Forelimb muscle (tissue), 1 donor: ENCODE measurements at places on chromosomes 3 and 15.

GRCh38 chr3:16318176-16318575 lies 53.2 kb downstream of the OXNAD1 start:
- no peak for DNase-seq

DNA sequence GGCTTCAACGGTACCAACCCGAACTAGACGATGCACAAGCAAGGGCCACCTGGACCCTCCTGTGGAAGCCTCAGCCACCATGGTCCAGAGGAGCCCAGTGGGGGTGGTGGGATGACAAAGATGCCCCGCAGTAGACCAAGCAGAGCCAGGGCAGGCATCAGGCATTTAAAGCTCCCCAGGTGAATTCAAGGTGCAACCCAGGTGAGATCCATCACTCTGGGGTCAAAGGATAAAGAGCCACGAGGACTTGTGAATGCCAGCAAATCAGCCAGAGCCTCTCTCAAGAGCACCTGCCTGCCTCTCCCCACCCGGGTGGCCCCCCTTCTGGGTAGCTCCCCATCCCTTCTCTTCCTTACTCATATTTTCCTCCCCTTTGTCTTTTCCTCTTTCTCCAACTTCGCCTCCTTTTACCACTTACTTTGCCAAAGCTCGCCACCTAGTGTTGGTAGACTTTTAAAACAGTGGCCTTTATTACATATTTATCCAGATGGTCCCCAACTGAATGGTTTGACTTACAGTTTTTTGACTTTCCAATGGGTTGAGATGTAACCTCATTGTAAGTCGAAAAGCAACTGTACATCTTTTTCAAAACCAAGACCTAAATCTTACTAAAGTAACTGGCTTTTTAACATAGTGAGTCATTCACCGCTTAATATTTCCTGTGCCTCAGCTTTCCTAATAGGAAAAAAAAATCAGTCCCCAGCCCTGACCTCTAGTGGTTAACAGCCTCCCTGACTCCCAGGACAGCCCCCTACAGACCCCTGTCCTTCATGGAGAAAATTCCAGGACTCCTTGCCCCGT lies 18.8 kb downstream of the PLA2G4F start:
- peak; percentile 25 for DNase-seq

GRCh38 chr15:90037511-90037860 lies 36.4 kb downstream of the ZNF710 start:
- no peak for DNase-seq

- peak; percentile 97 for DNase-seq
Observed at GRCh38 chr3:184568924-184569829, 7.6 kb downstream of the EPHB3 start.

GRCh38 chr3:193943851-193944517 lies 192.0 kb upstream of the HES1 start:
- DNase-seq: no peak

- no peak for DNase-seq
Observed at GRCh38 chr15:68285259-68285980, 7.9 kb downstream of the FEM1B start.

- DNase-seq: peak; percentile 86
Observed at GRCh38 chr3:30189900-30190299, 416.5 kb upstream of the TGFBR2 start.

DNA sequence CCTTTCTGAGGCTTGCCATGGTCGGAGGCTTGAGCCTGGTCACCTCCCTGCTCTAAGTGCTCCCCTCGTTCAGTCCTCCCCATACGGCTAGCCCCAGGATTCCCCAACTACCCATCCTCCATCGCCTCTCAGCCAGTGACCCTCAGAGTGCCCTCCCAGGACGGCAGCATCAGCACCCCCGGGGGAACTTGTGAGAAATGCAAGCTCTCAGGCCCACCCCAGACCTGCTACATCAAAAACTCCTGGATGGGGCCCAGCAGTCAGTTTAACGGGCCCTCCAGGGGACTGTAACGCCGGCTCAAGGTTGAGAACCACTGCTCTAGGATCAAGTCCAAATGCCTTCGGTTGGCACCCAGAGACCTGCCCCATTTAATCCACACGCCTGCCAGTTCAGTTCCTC lies 6.9 kb downstream of the ADAMTS17 start:
- no peak for DNase-seq

DNA sequence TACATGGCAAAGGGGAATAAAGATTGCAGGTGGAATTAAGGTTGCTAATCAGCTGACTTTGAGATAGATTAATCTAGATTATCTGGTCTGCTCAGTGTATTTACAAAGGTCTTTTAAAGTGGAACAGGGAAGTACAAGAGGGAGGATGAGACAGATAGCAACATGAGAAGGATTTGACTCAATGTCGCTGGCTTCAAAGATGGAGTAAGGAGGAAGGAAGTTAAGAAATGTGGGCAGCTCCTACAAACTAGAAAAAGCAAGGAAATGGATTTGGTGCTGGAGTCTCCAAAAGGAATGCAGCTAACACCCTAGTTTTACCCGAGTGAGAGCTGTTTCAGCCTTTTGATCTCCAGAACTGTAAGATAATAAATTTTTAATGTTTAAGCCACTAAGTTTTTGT lies 180.7 kb upstream of the TTC14 start:
- DNase-seq: no peak

- DNase-seq: no peak
Observed at GRCh38 chr3:138031536-138031935, 21.6 kb downstream of the CLDN18 start.

GRCh38 chr3:177468816-177469215 lies 271.5 kb upstream of the TBL1XR1 start:
- no peak for DNase-seq

GRCh38 chr3:12869035-12869621 lies 27.8 kb upstream of the RPL32 start:
- DNase-seq: no peak

GRCh38 chr3:139202226-139202958 lies 141.4 kb upstream of the MRPS22 start:
- DNase-seq: no peak

GRCh38 chr3:177721864-177722785 lies 524.8 kb upstream of the TBL1XR1 start:
- no peak for DNase-seq

DNA sequence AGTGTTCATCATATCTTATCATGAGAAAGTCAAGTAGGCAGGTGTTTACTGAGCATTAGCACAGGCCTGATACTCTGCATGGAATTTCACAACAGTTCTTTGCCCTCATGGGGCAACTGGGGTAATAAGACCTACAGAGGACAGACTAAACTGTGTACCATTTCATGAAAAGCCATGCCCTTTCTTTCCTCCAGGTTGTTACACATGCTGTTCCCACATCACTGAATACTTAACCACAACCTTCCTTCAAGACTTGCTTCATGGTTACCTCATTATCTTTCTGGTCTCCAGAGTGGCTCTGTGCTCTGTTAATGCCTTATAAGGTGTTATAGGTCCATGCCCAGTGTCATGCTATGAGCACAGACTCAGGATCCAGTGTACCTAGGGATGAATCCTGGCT lies 28.2 kb upstream of the RSL24D1 start:
- DNase-seq: no peak

GRCh38 chr15:71259866-71260265 lies 144.6 kb downstream of the THSD4 start:
- no peak for DNase-seq

GRCh38 chr3:153242896-153243295 lies 80.9 kb downstream of the RAP2B start:
- no peak for DNase-seq

- no peak for DNase-seq
Observed at GRCh38 chr3:125054449-125055329, 1.1 kb downstream of the HEG1 start.

DNA sequence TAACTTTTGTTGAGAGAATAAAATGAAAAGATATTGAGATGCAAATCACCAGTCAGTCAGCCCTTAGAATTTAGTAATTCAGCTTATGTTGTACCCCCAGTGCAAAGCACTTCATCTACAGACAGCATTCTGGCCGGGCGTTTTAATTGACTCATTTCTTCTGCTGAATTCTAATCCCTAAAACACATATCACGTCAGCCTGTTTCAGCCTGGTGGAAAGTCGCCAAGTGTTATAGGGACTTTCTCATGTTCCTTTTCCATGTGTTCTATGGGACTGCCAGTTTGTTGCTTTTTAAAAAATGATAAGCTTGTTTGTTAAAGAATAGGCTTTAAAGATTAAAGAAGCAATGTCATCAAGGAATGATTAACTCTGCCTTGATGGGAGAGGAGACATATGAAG lies 169.7 kb upstream of the BFSP2 start:
- DNase-seq: peak; percentile 54

GRCh38 chr3:23819599-23820360 lies 14.0 kb downstream of the UBE2E1 start:
- no peak for DNase-seq

DNA sequence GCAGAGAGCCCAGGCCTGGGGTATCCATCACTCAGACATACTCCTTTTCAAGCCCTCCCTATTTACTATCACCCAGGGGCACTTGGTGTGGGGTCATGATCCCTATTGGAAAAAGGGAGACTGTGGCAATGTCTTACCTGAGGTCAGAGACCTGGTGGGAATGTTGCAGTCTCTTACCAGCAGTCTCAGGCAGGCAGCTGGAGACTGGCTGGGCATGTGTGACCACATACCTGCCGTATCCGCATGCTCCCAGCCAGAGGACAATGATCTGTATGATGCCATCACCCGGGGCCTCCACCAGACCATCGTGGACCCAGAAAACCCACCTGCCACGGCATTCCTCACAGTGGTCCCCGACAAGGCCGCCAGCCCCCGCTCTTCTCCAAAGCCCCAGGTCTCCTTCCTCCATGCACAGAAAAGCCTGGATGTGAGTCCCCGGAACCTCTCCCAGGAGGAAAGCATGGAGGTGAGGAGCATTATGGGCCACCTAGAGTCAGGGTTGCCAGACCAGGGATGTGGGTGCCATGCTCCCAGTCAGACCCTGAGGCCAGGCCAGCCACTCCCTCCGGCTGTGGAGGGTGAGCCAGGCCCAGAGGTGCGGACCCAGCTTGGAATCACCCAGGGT lies 5.9 kb downstream of the SH2D7 start:
- DNase-seq: no peak

- DNase-seq: no peak
Observed at GRCh38 chr3:4834403-4834866, 144.8 kb upstream of the BHLHE40 start.

GRCh38 chr15:98231696-98232440 lies 271.4 kb downstream of the ARRDC4 start:
- DNase-seq: no peak

- no peak for DNase-seq
Observed at GRCh38 chr15:100558771-100559254, 30.1 kb upstream of the CERS3 start.

DNA sequence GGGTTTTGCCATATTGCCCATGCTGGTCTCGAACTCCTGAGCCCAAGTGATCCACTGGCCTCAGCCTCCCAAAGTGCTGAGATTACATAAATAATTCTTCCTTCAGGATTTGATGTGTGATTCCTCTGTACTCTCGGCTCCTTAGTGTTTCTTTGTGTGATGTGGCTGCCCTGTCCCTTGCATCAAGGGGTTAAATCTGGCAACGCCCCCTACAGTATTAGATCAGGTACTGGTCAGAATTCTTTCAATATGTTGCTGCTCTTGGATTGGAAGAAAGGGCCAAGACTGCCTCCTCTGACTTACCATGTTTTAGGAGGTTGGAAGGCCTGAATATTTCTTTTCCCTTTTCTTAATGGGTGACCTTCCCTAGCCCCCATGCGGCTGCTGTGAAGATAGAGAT lies 390.6 kb upstream of the WNT5A start:
- DNase-seq: no peak

- no peak for DNase-seq
Observed at GRCh38 chr3:119019767-119020518, 14.7 kb downstream of the IGSF11 start.

DNA sequence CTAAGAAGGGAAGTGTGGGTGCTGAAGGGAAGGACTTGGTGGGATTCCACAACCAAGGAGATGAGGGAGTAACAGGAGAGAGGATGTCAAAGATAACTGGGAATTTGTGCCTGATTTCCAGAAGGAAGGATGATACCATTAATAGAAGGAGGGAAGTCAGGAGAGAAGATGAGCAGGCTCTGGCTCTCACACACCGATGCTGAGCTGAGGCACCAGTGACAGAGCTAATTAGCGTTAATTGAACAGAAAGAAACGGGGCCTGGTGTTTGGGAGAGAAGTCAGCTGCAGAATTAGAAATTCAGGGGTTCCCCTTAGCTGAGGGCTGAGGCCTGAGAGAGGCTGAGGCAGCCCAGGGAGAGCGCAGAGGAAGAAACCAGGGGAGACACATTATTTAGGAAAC lies 11.9 kb upstream of the PDIA5 start:
- no peak for DNase-seq

DNA sequence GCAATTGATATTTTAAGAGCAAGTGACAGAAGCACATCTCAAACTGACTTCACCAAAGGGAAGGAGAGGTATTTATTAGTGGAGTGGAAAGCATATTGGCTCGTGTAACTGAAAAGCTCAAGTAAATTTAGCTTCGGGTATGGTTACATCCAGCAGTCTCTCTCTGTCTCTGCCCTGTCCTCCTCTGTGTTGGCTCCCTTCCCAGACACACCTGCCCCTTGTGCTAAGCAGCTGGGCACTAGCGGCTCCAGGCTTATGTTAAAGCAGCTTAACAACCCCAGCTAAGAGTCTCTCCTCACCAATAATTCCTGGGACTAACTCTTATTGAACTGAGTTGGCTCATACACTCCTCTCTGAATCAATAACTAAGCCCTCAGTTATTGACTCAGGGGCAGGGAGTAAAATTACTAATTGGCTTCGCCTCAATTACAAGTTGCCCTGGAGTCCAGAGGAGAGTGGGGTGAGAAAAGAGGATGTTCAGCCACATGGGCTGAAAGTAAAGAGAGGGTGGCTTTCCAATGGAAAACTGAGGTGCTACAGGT lies 12.8 kb upstream of the SH3BP5 start:
- DNase-seq: no peak

DNA sequence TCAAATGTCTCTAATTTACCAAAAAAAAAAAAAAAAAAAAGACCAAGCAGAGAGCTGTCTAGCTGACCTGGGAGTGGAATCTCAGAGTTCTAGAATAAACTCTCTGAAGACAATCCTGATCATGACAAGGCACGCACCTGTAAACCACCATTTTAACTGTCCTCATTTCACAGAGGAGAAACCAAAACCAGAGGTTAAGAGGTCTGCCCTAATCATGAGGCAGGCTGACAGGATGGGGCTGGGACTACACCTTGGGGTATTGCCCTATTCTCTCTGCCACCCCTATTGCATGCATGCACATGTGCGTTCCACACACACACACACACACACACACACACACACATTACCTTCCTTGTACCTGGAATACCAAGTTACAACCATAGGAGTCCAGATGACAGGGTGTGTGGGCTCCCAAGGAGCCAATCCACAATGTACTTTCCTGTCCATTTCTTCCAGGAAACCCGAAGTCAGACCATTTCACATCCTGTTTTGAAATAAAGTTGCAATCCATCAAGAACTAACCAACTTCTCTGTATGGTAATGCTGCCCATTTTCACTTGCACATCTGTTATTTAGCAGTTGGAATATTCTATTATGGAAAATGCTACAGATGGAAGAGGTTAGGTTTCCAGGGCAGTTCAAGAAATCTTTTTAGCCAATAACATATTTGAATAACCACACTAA lies 34.6 kb downstream of the HSPBAP1 start:
- DNase-seq: no peak
